ENCODE measurements at places on chromosomes 12 and 14.

DNA sequence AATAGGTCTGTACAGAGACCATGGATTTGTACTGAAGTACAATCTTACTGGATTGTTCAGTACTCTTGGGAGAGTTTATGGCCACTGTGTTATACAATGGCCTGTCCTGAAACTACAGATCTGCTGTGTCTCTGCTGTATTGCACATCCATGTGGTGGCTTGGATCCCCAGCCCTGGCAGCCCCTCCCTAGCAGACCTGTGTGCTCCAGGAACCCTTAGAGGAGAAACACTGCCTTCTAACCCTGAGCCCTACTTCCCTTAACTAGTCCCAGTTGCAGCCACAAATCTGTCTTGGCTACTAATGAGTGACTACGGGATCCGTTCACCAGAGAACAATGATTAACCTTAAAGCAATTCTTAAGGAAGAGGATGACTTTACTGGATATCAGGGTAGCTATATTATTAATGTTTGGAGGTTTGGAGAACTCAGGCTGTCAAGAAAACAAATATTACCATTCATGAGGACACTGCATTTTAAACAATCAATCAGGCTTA, 27.7 kb downstream of the RNF34 start:
- no peak for DNase-seq

- no peak for DNase-seq
These were observed 986.3 kb upstream of the TMEM132C start for GRCh38 chr12:127280393-127281275.

DNA sequence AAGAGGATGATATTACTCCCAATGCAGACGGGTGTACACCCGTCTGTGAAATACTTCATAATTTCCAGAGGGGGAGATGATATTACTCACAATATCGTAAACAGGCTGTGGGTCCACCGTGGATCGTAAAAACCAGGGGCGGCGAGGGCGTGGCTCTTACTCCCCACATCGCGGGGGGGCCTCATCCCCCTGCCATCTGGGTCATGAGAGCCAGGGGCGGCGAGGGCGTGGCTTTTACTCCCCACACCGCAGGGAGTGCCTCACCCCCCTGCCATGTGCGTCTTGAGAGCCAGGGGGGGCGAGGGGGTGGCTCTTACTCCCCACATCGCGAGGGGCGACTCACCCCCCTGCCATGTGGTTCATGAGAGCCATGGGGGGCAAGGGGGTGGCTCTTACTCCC, 86.2 kb upstream of the GNG2 start:
- DNase-seq = no peak

GRCh38 chr12:27619308-27619707, 76.9 kb upstream of the REP15 start:
- DNase-seq = no peak

DNA sequence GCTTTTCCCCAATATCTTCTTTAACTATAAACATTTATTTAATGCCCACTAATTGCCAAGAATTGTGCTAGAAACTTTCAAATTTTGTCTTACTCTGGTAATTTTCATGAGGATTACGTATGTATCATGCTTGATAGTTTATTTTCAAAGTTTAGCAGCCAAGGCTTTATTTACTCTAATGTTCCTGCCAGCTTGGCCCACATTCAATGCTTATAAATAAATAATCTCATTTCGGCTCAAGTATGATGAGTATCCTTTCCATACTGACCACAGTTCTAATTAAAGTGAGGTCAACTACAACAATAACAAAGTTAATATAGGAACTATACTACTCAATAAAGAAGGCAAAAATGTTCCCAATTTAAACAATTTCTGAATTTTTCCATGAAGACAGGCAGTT, 259.2 kb downstream of the MED13L start:
- no peak for DNase-seq

DNA sequence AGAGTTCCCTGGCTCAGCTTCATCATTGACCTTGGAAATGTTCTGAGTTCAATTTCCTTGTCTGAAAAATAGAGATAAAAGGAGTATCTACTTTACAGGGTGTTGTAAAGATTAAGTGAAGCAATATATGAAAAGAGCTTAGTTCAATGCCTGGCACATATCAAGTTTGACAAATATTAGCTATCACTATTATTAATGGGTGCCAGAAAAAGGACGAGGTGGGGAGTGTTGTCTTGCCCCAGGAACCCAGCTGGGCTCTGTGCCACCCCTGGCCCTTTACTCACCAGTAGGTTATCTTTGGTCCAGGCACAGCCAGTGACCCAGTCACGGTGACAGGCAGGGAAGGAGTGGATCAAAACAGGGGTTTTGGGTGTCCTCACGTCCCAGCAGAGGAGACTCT, 32.0 kb downstream of the PARP2 start:
- no peak for DNase-seq

Data from gastrocnemius medialis (tissue), 4 donors.